ENCODE measurements at places on chromosomes 11 and 22. TPM values are rescaled to one million over a fixed set of nuclear protein-coding genes. Genes with fewer than 3 reads are reported as not detected.

- DNase-seq: no peak
Measured at GRCh38 chr11:68437927-68438657, 22.5 kb upstream of the PPP6R3 start.

DNA sequence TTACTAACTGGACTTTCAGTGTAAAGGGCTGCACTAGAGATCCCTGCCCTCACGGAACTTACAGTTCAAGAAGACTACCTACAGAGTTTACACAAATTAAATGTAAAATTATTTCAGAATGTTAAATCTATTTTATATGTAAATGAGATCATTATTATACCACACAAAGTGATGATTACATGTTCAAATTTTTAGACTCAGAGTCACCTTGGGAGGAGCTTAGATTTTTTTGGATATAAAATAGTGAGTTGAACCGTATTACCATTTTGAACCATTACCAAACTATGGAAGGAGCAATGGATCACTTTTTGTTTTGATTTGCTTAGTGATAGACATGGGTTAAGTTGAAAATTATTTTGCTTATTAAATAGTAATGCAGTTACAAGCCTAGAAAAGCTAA is 1.6 kb downstream of the IPO7 start:
- no peak for DNase-seq

DNA sequence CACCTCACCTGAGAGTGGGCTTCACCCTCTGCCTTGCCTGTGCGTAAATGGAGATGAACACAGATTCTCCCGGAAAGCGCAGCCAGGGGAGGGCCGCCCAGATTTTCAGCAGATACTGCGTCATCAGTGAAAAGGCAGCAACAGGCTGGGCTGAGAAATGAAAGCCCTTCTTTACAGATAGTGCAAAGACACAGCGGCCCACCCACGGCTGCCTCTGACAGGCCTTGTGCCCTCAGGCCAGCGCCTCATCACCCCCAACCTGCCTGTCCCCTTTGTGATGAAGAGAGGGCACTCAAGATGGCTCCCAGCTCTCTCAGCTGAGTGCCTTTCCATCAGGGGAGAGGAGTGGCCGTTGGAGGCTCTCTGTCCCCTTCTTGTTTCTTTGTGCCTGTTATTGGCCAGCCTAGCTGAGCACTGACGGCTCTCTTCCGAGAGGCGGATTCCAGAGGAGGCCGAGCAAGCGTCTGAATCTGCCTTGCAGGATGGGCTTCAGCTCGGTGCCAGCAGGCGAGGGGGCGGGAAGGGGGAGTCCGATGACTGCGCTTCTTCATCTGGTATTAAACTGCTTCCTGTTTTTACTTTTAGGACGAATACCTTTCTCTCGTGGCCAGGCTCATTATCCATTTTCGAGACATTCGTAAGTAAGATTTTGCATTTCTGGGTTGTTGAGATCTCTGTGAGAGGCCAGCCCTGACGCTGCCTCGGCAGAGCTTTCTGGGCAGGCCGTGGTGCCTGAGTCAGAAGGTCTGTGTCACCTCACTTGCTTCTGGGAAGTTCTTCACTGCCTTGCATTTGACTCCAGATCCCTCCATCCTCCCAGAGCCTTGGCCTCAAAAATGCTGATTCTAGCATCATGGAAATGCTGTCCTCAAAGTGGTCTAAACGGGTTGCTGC is 43.7 kb downstream of the MED15 start:
- no peak for DNase-seq

DNA sequence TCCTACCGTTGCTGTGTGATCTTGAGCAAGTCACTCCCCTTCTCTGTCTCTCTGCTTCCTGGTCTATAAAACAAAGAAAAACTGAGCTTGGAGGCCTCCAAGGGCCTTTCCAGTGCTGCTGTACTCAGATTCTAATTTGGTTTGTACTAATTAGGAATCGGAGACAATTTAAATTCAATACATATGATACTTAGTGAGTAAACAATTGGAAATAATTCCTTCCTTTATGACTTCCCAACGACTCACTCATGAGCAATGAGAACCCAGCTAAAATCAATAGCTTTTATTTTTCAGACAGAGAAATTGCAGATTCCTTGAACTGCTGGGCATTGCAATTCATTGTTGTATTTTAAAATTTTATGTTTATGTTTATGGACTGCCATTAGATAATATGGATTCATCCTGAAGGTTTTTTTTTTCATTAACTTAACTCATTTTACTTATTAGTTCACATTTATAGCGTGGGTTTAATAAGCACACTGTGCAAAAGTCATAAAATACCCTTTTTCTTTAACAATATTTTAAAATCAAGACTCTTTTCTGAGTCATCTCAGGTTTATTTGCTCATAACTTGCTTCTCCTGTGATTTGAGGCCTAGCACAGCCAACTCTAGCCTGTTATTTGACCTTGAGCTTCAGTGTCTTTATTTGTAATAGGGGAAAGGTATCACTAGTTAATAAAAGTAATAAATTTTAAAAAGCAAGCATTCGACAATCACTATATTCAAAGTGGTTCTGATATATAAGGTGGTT is 95.8 kb downstream of the TP53I11 start:
- no peak for DNase-seq

Gene HSPB2
- total RNA-seq: not detected

GRCh38 chr11:114066046-114066648 is 6.6 kb downstream of the ZBTB16 start:
- no peak for DNase-seq

DNA sequence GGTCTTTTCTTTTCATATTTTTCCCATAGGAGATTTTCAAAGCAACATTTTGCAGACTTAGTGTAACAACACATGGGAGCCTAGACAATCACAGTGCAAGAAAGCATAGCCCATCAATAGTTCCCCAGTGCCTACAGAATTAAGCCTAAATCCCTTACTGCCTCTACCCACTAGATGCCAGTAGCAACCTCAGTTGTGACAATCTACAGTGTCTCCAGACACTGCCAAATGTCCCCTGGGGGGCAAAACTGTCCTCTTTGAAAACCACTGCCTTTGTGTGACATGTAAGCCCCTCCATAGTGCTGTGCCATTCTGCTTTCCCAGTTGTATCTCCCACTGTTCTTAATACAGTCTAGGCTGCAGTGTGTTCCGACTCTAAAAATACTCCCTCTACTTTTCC is 1329.0 kb downstream of the LRRC4C start:
- no peak for DNase-seq

Data from epithelial cell of proximal tubule (primary cell).